ENCODE measurements at places on chromosomes 2 and 18. TPM values are rescaled to one million over a fixed set of nuclear protein-coding genes. Genes with fewer than 3 reads are reported as not detected.

DNA sequence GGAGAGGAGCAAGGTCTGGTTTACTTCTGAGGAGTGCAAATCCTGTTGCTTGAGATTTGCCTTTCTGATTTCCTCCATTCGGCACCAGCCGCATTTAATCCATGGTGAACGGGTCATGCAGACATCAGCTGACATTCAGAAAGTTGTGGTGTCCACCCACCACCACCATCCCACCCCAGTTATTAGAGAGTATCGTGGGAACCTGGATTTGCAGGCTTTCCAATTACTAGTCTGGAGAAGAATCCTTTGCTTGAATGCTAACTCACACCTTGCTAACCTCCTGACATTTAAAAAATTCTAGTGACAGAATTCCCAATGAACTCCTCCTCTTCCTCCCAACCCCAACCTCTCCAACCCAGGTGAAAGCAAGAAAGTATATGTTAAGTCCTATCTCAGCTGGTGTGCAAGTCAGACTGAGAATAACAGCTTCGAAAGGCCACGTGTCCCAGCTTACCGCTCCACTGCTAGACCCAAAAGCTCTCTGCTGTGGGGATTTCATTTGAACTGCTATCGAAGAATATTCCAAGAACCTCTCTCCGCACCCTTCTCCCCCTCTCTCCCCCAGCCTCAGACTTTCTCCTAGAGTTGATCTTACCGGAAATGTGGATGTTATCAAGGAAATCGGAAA, 17.7 kb downstream of the BCL11A start:
- no peak for DNase-seq

DNA sequence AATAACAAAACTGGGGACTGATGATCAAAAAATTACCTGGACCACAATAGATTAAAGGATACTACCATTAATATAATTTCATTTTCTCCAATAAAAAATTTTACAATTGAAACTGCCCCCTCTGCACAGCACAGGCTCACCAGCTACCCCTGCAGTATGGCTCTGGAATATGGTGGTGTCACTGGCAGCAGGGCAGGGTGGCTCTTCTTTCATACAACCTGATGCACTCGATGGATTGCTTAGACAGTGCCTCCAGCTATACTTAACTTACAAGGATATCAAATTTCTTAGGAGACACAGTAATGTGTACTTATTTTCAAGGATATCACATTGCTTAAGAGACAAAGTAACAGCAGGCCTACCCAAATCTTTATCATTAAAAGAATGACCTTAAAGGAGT, 124.0 kb downstream of the PRELID3A start:
- no peak for DNase-seq

- DNase-seq, result no peak
Observed at GRCh38 chr18:54130177-54130576, 94.3 kb downstream of the MBD2 start.

GRCh38 chr2:44706681-44707553, 234.6 kb upstream of the SIX3 start:
- no peak for DNase-seq

The TNFAIP6 gene
- total RNA-seq, result not detected

The CD302 gene
- 14.4 TPM for total RNA-seq

The SERPINB4 gene
- 0.13 TPM for total RNA-seq

GRCh38 chr2:201888426-201888800, 82.1 kb downstream of the CDK15 start:
- no peak for DNase-seq

GRCh38 chr18:32213693-32214092, 23.9 kb downstream of the MEP1B start:
- no peak for DNase-seq

DNA sequence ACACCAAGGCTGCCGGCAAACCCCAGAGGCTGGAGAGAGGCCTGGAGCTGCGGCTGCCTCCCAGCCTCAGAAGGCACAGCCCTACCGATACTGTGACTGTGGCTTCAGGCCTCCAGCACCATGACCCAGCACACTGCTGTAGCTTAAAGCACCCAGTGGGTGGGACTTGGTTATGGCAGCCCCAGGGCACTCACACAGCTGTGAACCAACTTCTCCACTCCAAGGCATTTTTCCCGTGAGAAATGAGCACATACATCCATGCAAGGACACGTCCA, 199.5 kb downstream of the NDUFA10 start:
- peak; percentile 44 for DNase-seq

The IDH1 gene
- 118 TPM for total RNA-seq

The ITGB6 gene
- not detected for total RNA-seq

The ALPI gene
- not detected for total RNA-seq

DNA sequence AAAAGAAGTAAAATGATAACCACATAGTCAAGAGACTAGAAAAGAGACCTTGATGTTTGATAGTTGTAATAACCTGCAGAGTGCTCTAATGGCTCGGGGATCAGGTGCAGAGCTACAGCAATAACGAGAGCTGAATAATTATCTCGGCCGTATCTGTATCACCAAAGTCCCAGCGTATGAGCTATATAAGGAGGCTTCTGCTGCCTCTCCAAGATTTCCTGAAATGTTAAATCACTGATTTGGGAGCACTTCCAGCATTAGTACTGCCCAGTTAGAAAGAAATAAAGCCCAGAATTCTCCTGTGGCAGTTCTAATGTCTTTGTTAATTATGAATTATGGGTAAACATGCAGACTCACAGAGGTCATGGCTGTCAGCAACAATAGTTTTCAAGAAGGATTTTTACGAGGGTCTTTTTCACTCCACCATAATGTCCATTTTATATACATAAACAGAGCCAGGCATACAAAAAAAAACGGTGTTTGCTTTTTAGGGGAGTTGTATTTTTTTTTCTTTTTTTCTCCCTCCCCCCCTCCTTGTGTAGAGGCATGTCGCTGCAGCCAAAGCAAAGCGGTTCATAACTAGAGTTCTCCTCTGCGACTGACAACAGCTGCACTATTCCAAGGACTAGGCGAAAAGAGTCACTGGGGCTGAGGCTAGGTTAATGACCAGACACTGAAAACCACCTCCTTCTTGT, 168.3 kb upstream of the VRK2 start:
- no peak for DNase-seq

- DNase-seq, result no peak
Observed at GRCh38 chr2:113996671-113997594, 107.0 kb downstream of the ACTR3 start.

The EGR4 gene
- total RNA-seq, result not detected

DNA sequence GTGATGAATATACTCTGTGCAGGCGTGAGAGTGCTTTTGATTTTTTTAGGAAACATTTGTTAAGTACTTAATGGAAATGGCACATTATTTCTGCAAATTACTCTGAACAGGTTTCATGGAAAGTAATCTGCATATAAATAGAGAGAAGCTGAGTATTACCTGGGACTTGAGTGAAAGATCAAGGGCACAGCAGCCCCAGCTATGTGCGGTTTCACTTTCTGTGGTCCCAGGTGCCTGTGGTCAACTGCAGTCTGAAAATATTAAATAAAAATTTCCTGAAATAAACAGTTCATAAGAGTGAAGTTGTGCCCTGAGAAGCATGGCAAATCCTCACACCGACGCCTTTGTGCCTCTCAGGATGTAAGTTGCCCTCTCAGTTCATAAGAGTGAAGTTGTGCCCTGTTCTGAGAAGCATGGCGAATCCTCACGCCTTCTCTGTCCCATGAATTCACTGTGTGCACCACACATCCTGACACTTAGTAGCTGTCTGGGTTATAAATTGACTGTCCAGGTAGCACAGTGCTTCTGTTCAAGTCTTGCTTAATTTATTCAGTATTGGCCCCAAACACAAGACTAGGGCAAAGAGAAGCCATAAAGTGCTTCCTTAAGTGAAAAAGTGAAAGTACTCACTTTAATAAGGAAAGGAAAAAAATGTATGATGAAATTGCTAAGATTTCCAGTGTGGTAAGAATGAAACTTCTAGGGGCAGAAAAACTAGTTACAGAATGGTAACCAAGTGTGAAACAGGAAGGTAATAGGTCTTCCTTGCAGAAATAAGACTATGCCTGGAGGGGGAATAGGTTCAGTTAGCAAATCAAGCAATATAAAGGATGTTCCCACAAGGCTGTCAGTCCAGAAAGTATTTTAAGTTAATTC, 4.3 kb upstream of the SNTG2 start:
- DNase-seq, result no peak

GRCh38 chr2:216350214-216350791, 22.0 kb downstream of the MARCHF4 start:
- peak; percentile 51 for DNase-seq

The FKBP7 gene
- total RNA-seq, result 17.3 TPM

DNA sequence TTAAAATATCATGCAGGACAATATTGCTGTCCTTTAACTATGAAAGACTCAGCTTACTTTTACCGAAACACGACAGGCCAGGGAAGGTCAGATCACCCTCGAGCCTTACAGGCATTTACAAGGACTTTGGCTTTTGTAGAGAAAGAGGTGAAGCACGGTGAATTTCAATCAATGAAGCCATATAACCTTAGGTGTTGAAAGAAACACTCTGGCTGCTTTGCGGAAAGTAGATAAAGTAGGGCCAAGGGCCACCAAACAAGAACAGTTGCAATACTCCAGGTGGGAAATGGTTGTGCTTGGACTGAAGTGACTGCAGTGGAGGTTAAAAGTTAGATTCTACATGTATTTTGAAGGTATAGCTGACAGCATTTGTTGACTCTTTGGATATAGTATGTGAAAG, 80.5 kb downstream of the CERKL start:
- no peak for DNase-seq

The FAM110C gene
- 0.39 TPM for total RNA-seq

DNA sequence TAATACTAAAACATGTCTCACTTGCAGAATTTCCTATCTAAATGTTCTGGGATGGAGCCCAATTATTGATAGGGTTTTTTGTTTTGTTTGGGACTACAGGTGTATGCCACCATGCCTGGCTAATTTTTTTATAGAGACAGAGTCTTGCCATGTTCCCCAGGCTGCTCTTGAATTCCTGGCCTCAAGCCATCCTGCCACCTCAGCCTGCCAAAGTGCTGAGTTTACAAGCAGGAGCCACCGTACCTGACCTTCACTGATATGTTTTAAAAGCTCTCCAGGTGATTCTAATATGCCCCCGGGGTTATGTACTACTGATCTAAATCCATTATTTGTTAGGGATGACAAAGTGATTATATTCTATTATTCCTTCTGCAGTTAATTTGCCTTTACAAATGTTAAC, 2.2 kb downstream of the ELAC1 start:
- DNase-seq, result no peak

GRCh38 chr2:112572005-112572404, 12.4 kb upstream of the CHCHD5 start:
- DNase-seq, result no peak

GRCh38 chr2:101768556-101769220, 71.2 kb downstream of the MAP4K4 start:
- DNase-seq, result no peak

The NETO1 gene
- total RNA-seq, result not detected

- peak; percentile 21 for DNase-seq
Observed at GRCh38 chr2:121746071-121746578, 9.3 kb upstream of the TSN start.

GRCh38 chr18:33751613-33752221, 173.7 kb downstream of the ASXL3 start:
- DNase-seq, result peak; percentile 2
